ENCODE measurements at places on chromosomes 6 and 20.

DNA sequence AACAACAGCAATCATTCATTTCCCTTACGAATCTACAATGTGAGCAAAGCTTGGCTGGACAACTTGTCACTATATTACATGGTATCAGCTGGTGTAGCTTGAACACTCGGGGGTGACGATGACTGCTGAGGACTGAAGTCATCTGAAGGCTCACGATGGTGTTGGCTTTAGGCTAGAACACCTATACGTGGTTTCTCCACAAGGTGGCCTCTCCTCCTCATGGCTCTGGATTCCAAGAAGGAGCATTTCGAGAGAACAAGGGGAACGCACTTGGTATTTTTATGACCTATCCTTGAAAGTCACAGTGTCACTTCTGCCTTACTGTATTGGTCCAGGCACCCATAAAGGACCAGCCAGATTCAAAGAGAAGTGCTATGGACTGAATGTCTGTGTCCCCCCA, 37.5 kb upstream of the ADGRF1 start:
- H3K4me3 ChIP-seq, result no peak overlapping the region
- no peak overlapping the region for H3K27ac ChIP-seq
- H3K4me1 ChIP-seq, result peaks cover 16% of the 10 kb centered on the region
- H3K36me3 ChIP-seq, result no peaks in the 10 kb centered on the region
- DNase-seq, result no peak

DNA sequence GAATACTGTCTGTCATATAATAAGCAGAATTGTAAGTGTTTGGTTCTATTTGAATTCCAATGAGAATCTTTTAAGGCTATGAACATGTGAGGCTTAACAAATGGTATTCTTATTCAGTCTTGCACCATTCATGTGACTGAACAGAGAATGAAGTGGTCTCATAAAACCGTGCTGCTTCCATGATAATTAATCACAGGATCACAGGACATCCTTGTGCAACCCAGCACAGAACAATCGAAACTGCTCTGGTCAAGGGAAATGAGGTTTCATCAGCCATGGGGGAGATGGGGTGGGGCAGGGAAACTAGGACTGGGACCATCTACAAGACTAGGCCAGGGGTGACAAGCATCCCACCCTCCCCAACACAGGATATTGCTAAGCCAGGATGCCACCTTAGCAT, 6.0 kb downstream of the PPIL6 start:
- peaks cover 2% of the 10 kb centered on the region for H3K36me3 ChIP-seq
- peaks cover 8% of the 10 kb centered on the region for H3K4me1 ChIP-seq
- DNase-seq, result no peak
- no peak overlapping the region for H3K4me3 ChIP-seq
- no peaks in the 10 kb centered on the region for H3K27me3 ChIP-seq

DNA sequence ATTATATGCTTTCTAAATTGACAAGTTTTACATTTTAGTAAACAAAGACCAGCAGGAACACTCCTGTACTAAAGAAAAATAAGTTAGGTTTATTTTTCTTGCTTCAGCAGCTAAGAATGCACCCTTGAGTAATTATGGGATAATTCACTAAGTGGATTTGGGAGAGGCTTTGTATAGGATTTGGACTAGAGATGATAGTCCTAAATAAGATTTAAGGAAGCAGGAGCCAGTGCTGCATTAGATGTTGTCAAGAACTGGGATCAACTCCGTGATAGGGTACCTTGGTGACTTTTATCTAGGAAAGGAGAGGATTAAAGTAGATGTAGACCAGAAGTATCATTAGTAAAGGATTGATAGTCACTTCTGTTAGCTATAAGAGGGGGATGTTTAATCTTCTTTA, 4.1 kb upstream of the C6orf141 start:
- no peak overlapping the region for H3K27ac ChIP-seq
- H3K36me3 ChIP-seq, result no peaks in the 10 kb centered on the region
- H3K27me3 ChIP-seq, result peaks cover 16% of the 10 kb centered on the region
- no peak for DNase-seq
- no peak overlapping the region for H3K4me3 ChIP-seq

- no peak overlapping the region for H3K4me3 ChIP-seq
- no peaks in the 10 kb centered on the region for H3K36me3 ChIP-seq
- no peak for DNase-seq
- peaks cover 2% of the 10 kb centered on the region for H3K4me1 ChIP-seq
- H3K27me3 ChIP-seq, result no peaks in the 10 kb centered on the region
- H3K27ac ChIP-seq, result no peak overlapping the region
Observed at GRCh38 chr6:83615025-83615999, 93.6 kb downstream of the SNAP91 start.

Data from progenitor cell of endocrine pancreas (in vitro differentiated cells).